ENCODE measurements at places on chromosomes 12 and 14.

DNA sequence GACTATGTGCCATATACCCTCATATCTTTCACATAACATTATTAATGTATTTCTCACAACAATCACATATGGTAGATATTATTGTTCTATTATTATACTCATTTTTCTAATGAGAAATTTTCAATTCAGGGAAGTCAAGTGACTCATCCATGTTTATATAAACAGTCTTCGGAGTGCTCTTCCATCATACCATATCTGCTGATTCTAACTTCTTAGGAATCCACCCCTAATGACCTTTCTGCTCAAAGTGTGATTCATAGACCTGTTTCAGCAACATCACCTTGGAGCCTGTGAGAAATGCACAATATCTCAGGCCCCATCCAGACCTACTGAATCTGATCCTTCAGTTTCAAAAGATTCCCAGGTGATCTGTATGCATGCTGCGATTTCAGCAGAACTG lies 39.8 kb upstream of the OVCH1 start:
- DNase-seq: no peak

DNA sequence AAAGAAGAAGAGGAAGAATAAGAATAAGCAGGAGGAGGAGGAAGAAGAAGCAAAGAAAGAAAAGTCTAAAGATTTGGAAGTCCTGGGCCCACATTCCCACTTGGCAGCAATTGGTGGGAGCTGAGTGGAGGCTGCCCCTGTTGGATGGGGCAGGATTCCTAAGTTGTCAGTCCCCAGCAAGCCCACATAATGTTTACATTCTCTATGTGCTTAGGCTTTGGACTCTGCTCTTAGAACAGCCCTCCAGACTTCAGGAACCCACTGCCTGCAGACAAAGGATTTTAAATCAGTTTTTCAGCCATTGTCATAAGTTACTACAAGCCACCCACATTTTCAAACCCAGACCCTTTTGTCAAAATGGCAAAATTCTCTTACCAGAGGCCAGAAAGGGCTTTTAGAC lies 92.0 kb downstream of the OTX2 start:
- no peak for DNase-seq

- no peak for DNase-seq
Measured at GRCh38 chr12:43015090-43015737, 425.7 kb upstream of the PRICKLE1 start.

DNA sequence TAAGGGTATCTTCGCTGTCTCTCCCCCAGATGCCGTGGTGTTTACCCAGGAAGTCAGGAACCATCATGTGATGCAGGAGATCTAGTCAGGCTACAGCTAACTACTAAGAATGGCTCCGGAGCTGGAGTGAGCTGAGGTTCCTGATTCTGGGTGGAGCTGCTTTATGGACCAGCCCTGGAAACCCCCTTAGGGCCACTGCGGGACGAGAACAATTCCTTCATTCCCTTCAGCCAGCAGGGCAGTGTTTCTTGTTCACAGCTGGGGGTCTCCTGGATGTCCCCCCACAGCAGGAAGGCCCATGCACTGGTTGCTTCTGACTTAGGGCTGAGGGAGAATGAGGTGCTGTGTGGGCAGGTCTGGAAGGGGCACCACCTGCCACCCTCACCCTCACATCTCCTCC lies 199.3 kb downstream of the ADGRD1 start:
- DNase-seq: no peak

DNA sequence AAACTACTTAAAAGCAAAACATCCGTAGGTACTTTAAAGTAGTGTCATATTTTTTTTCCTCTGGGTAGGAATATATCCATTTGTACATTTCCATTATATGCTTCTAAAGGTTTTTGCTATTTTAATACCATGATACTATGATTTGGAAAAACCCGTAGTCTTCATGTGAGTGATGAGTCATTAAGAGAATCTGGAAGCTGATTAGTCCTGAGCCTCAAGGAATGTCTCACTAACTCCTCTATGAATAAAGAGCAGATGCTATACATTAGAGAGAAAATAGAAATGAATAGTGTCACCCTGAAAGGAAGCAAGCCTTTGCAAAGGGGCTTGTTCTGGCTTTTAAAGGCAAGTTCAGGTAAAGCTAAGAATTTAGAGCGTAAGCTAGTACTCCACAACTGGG lies 432.1 kb downstream of the CCDC91 start:
- DNase-seq: no peak

DNA sequence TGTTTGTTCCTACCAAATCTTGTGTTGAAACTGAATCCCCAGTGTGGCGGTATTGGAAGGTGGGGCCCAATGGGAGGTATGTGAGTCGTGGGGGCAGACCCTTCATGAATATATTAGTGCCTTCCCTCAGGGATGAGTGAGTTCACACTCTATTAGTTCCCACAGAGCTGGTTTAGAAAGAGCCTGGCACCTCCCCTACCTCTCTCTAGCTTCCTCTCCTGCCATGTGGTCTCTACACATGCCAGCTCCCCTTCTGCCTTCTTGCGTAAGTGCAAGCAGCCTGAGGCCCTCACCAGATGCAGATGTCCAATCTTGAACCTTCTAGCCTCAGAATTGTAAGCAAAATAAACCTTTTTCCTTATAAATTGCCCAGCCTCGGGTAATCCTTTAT lies 105.8 kb downstream of the SPTSSA start:
- DNase-seq: no peak

DNA sequence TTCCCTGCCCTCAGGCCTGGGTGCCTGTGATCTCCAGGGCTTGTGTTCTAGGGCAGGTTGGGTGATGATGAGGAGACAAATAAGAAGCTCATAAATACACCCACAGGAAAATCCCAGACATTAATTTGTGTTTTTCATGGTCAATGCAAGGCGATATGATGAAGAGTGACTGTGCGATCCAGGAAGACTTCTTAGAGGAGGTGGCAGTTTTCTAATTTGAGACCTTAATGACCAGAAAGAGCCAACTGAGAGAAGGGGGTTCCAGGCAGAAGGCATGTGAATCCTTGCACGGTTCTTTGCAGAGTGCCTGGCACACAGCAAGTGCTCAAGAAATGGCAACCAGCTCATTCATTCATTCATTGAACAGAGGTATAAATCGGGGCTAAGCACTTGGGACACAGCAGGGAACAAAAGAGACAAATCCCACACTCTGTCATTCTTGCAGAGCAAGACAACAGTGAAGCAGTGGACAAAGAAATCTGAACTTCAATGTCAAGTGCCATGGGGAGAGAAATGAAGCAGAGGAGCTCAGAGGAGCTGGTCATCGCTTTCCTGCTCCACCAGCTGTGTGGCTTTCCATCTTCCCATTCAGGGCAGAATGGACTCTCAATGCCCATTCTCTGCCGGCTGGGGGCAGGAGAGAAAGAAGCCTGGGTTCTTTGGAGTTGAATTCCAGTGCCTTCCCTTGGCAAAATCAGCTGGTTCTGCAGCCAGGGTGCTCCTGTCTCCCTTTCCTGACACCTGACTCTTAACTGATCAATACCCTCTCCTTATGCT lies 128.3 kb downstream of the AACS start:
- no peak for DNase-seq

DNA sequence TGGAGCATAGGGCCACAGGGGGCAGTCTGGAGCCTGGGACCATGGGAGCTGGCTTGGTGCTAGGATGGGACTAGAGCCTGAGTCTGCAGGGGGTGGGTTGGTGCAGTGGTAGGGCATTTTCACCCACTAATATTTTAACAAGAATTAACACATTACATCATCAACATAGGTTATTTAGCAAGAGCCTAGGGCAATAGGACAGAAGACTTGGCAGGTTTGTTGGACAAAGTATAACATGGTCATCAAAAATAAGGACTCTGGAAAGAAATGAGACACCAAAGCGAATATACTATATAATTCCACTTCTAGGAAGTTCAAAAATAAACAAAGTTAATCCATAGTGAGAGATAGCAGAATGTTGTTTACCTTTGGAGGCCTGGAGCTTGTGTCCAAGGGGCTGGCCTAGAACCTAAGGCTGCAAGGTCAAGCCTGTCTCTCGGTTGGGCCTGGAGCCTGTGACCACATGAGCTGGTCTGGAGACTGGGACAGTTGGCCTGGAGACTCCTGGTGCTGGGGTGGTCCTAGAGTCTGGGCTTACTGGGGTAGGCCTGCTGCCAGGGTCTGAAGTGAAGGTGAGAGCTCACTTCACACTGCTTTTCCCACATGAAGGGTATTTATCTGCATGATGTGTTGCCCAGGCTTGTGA lies 28.1 kb upstream of the CNOT2 start:
- no peak for DNase-seq

GRCh38 chr14:60206249-60206670 lies 41.1 kb upstream of the DHRS7 start:
- DNase-seq: no peak

- DNase-seq: no peak
Measured at GRCh38 chr14:100470523-100470897, 116.7 kb downstream of the BEGAIN start.

GRCh38 chr12:68081561-68081960 lies 78.0 kb downstream of the IFNG start:
- DNase-seq: no peak

- no peak for DNase-seq
Measured at GRCh38 chr12:62194616-62195015, 65.6 kb upstream of the USP15 start.

DNA sequence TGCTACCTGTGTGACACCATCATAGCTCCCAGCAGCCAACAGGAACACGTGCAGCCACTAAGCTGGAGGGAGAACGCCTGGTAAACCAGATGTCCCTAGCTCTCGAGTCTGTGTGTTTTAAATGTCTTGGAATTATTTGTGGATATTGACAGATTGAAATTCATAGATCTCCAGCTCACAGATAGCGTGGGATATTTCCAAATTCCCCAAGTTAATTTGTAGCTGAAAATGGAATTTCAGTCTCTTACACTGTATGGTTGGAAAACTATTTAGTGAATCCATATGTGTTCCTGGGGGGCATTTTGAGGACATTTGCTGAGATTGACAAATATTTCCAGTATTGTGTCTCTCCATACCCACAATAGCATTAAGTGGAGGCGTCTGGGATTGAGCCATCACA lies 618.6 kb upstream of the TMEM132C start:
- DNase-seq: no peak

- no peak for DNase-seq
Measured at GRCh38 chr12:89067421-89068187, 284.7 kb downstream of the DUSP6 start.

- no peak for DNase-seq
Measured at GRCh38 chr14:97416550-97416949, 619.4 kb downstream of the VRK1 start.

DNA sequence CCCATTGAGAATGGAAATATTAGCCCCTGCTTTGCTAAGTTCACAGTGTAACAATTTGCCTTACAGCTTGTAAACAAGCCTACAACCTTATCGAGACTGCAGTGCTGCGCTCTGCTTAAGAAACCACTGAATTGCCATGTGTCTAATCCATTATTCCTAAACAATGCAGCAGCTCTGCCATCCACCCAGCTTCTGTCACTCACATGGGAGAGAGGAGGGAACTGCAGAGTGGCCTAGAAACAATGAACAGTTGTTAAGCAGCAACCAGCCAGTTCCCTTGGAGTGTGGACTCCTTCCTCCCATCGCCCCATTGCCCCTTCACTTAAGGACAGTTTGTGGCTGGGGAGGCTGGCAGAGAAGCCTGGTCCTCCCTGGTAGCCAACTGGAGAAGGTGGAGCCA lies 42.9 kb downstream of the TESPA1 start:
- DNase-seq: no peak

DNA sequence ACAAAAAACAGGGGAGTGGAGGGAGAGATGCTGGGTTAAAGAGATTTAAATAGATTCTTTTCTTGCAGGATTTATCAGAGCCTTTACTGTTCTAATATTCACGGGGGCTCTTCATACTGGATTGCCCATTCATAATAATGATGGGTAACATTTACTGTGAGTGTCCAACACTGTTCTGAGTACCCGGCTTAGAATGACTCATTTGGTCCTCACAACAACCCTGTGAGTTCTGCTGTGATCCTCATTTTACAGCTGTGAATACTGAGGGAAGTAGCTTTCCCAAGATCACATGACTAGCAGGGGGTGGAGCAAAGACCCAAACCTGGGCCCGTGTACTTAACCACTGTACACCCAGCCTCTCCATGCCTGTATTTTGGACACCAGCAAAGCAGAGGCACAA lies 113.4 kb downstream of the NT5DC3 start:
- no peak for DNase-seq

GRCh38 chr12:117968151-117968789 lies 520 bp downstream of the KSR2 start:
- no peak for DNase-seq

GRCh38 chr14:70618314-70618713 lies 17.9 kb upstream of the MED6 start:
- no peak for DNase-seq

DNA sequence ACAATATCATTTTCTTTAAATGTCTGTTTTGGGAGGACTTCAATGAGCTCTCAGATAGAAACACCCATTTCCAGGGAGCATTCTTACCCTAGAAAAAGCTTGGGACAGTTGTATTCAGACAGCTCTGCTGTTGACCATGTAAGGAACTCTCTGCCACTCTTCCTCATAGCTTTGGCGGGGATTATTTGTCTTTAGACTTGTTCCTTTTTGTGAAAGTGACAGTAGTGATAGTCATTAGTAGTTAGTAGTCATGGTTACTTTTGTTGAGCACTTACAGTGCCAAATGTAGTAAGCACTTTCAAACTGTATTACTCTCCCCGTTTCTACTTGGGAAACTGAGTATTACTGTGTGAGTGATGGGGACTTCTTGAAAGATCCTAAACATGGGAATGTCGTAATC lies 167.3 kb downstream of the RGS6 start:
- no peak for DNase-seq

DNA sequence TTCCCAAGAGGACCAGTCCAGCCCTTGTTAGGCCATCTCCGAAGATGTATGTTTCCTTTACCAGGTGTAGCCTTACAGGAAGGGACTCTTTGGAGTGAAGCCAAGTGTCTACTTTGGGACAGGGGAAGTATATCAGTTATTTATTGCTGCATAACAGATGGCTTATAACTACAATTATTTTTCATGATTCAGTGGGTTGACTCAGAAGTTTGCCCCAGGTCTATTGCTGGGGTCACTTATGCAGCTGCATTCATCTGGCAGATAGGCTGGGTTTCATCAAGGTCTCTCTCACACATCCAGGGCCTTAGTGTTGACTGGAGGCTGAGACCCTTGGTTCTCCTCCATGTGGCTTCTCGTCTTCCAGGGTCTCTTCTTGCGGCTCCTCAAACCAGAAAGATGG lies 170.1 kb downstream of the NRXN3 start:
- DNase-seq: no peak

DNA sequence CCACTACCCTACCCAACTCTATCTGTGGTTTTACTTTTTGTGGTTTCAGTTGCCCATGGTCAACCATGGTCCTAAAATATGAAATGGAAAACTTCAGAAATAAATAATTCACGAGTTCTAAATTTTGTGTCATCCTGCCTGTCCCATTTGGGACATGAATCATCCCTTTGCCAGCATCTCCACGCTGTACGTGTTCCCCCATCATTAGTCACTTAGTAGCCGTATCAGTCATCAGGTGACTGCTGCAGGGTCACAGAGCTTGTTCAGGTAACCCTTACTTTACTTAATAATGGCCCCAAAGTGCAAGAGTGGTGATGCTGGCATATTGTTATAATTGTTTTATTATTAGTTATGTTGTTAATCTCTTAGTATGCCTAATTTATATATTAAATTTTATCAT lies 209.9 kb downstream of the ITPR2 start:
- DNase-seq: no peak
